ENCODE measurements at places on chromosomes 16 and 17.

GRCh38 chr17:77957235-77957856 lies 1.2 kb upstream of the TNRC6C start:
- peak; percentile 5 for DNase-seq

DNA sequence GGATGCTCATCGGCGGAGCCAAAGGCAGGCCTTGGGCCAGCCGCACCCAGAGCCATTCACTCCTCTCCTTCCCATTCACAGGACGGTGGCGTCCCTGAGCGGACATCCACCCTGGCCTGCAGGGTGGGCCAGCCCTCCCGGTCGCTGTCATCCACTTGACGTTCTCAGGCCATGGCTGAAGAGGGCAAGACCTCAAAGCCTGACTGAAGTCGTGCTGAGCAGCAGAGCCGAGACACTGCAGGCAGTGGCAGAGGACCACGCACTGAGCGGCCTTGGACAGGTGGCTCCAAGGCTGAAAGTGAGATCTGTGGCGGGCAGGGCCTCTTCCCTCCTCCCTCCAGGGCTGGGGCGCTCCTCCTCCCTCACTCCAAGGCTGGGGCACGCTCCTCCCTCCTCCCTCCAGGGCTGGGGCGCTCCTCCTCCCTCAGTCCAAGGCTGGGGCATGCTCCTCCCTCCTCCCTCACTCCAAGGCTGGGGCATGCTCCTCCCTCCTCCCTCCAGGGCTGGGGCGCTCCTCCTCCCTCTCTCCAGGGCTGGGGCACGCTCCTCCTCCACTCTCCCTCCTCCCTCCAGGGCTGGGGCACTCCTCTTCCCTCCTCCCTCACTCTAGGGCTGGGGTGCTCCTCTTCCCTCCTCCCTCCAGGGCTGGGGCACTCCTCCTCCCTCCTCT lies 24.1 kb downstream of the GNPTG start:
- no peak for DNase-seq

DNA sequence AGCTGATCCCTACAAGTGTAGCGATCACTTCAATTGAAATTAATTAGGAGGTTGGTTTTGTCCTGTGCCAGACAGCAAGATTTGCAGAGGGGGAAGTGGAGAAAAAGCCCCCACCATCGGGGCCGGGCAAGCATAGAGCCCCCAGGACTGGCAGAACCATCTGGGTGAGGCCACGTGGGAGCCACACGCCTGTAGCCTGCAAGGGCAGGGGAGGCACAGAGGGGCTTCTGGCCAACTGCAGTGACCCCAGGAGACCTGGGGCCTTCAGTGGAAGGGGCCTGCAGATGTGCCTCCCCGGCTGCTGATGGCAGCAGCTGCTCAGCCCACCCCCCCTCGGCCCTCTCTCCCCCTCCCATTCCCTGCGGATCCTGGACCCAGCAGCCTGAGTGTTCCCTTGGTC lies 54.1 kb downstream of the BAHCC1 start:
- no peak for DNase-seq

DNA sequence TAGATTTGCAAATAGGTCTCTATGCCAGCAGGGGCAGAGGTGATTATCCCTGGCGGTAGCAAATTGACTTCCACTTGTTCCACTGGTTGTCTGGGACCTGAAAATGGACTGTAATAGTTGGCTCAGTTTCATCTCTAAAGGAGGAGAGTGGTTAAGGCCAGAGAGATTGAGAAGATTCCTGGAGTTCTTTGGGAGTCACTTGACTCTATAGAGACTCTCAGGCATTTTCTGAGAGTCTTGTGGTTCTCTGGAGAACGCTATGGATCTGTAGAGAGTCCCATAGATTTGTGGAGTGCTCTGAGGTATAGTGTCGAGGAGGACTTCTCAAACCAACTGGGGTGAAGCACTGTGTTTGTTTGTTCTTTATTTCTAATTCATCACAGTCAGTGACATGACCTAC lies 8.9 kb upstream of the PMP22 start:
- DNase-seq, result no peak

DNA sequence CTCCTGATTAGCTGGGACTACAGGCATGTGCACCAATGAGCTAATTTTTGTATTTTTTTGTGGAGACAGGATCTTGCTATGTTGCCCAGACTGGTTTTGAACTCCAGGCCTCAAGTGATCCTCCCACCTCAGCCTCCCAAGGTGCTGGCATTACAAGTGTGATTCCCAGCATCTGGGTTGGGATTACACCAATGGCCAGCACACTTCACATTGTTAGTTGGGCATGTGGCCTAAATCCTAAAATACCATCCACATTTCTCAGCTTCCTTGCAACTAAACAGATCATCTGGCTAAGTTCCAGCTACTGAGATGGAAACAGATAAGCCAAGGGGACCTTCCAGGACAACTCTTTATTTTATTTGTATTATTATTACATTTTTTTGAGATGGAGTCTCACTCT lies 9.9 kb downstream of the RABEP2 start:
- peak; percentile 60 for DNase-seq

GRCh38 chr16:12420661-12421209 lies 383.0 kb downstream of the CPPED1 start:
- DNase-seq, result no peak

DNA sequence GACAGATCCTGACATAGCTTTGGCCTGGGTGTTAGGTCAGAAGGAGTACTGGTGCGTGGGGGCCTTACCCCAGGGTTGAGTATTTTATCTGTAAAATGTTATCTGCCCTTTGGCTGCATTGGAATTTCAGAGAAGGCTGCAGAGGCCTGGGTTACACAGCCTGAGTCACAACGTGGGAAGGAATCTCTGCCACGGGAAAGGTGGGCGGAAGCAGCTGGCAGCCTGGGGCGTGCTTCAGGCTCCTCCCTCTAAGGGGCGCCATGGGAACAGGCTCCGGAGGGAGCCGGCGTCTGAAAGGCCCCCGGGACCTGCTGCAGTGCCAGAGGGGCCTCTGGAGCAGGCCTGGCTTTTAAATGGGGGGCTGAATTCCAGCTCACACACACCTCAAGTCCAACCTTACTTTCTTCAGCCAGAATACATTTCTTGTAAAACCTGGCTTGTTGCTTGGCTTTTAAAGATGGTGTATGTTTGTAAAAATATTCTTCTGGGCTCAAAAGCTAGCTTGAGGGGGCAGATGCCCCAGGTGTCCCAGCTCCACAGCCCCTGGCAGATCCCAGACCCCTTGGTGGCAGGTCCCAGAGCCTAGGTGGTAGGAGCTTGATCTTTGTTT lies 142.2 kb downstream of the RAB11FIP4 start:
- peak; percentile 65 for DNase-seq

GRCh38 chr17:77165577-77165976 lies 24.8 kb downstream of the SEC14L1 start:
- DNase-seq, result no peak

GRCh38 chr17:70644096-70644495 lies 474.8 kb downstream of the KCNJ2 start:
- DNase-seq, result no peak

- DNase-seq, result no peak
Observed at GRCh38 chr16:84563786-84564420, 54.0 kb downstream of the COTL1 start.

- DNase-seq, result no peak
Observed at GRCh38 chr16:58054289-58054688, 28.7 kb downstream of the MMP15 start.

GRCh38 chr17:63629627-63630026 lies 7.4 kb downstream of the MAP3K3 start:
- DNase-seq, result no peak

DNA sequence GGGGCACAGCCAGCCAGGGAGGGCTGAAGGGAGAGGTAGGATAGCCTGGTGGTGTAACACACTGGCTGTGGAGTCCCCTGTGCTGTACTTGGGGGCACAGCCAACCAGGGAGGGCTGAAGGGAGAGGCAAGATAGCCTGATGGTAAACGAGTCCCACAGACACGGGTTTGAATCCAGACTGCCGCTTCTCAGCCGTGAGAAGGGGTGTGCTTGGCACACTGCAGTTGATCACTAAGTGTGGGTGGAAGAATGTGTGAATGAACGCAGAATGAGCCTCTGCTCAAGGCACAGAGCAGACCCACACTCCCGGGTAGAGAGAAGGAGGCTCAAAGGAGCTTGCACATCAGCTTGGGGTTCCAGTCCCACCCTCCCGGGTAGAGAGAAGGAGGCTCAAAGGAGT lies 71.4 kb downstream of the TIMM22 start:
- DNase-seq, result no peak

- peak; percentile 27 for DNase-seq
Observed at GRCh38 chr17:77914385-77915254, 43.9 kb upstream of the TNRC6C start.

- DNase-seq, result no peak
Observed at GRCh38 chr16:88454523-88454947, 1.5 kb downstream of the ZFPM1 start.

DNA sequence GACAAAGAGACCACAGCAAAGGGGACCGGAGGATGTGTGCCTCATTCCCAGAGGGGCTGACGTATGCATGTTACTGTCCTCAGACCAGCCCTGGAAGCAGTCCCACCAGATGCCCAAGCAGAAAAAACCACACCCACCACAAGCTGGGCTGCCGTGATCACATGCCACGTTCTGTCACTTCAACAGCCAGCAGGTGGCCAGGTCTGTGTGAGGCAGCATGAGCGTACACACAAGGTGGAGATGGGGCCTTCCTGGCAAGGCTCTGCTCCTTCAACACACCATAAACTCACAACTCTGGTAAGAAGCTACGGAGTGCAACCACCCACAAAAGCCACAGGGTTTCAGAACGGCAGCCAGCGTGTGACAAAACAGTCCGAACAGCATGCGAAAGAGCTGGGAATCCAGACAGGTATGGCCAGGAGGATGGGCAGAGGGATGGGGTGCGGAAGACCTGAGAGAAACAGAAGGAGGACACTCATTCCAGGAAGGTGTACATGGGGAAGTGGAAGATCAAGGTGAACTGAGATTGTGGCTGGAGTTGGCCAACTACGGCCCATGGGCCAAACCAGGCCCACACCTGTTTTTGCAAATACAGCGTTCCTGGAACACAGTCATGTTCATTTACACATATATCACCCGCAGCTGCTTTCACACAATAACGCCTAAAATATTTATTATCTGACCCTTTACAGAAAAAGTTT lies 27.9 kb downstream of the MBTPS1 start:
- DNase-seq, result no peak

- no peak for DNase-seq
Observed at GRCh38 chr16:52573365-52574299, 26.7 kb upstream of the TOX3 start.

DNA sequence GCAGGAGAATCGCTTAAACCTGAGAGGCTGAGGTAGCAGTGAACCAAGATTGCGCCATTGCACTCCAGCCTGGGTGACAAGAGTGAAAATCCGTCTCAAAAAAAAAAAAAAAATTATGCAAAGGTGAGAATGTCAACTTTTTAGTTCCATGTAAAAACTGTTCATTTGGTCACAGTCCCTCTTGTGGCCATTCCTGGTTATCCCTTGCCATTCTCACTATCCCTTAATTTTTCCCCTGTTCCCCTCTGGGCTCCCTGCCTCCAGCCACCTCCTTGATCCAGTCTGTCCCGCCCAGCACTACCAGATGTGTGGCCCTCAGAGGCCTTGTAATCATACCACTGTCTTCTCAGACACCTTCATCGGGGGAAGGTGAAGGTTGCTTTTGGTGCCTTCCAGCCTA lies 23.4 kb downstream of the DCAF7 start:
- no peak for DNase-seq

DNA sequence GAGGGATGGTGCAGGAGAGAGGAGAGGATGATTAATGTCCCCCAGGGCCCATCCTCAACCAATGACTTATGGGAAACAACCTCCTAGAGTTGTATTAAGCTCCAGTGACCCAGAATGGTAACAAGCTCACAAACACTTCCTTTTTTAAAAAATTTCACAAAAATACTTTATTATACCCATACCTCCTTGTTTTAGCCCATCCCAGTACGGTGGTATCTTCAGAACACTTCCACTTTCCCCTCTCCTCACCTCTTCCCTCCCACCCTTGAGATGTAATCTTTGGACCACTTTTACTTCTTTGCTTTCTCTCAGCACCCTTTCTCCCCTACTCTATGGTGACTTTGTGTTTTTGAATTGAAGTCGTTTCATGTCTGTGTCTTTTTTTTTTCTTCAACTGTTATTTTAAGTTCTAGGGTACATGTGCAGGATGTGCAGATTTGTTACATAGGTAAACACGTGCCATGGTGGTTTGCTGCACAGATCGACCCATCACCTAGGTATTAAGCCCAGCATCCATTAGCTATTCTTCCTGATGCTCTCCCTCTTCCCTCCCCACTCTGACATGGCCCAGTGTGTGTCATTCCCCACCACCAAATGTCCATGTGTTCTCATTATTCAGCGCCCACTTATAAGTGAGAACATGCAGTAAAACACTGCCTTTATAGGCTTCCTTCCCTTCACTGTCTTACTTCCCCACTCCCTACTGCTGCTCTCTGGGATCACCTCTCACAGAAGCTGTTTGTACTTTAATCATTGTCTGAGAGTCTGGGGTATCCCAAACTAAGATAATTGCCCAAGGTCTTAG lies 124.5 kb downstream of the PRKCB start:
- no peak for DNase-seq

DNA sequence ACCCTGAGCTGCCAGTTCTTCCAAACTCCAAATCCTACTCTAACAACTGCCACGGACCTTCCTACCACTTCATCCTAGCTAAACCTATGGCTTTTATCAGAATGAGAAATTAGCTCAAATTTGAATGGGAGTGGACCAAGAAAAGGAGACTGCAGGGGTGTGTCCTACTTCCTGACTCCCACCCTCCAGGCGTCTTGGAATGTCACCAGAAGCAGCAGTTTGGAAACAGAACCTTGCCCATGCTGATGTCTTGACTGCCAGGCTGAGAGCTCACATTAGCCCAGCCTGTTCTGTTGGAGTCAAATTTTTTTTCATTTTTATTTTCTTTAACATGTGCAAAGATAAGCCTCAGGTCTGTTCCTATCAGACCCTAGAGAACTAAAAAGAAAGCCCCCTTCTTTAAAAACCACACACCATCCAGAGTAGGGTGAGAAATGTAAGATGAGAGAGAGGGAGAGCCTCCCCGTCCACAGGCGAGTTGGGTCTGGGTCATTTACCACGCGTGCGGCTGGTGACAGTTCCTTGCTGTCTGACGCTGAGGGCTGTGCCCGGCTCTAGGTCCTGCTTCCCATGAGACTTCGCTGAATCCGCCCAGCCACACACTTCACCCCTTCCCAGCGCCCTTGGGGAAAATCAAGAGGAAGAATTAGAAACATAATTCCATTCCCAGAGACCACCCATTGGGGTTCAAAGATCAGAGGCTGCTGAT lies 54.3 kb downstream of the WNT3 start:
- DNase-seq, result no peak

DNA sequence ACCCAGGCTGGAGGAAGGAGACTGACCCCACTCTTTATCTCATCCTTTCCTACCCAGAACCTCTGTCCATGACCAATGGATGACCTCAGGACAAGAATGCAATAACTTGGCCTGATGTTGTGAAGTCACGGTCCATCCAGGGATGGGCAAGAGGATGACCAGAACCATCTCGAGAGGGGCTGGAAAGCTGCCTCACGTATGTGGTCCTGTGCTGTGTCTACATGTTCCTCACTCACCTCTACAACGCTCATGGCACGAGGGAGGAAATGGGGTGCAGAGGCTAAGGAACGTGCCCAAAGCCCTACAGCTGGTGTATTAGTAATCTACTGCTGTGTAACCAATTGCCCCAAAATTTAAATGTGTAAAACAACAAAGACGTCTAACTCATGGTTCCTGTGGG lies 7.3 kb upstream of the KCTD5 start:
- DNase-seq, result no peak

- DNase-seq, result no peak
Observed at GRCh38 chr16:89034573-89034961, 57.6 kb upstream of the CBFA2T3 start.

All from fibroblast of skin of abdomen (primary cell).